ENCODE measurements at places on chromosomes 7 and 10.

DNA sequence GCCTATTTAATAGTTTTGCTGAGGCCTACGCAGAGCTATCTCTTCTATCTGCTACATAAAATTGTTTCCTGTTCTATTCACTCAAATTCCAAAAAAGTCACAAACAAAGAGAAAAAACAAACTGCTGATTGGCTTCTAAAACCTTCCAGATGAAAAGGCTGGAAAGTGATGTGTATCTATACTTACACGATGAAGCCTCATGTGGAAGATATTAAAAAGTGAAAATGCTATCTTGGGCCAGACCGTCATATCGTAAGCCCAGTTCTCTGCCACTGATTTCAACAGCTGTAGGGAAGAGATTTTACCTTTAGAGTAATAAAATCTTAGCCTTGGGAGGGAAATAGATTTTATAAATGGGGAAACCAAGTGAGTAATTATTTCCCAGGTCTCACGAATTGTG, 394.8 kb downstream of the KIF20B start:
- no peak for DNase-seq

DNA sequence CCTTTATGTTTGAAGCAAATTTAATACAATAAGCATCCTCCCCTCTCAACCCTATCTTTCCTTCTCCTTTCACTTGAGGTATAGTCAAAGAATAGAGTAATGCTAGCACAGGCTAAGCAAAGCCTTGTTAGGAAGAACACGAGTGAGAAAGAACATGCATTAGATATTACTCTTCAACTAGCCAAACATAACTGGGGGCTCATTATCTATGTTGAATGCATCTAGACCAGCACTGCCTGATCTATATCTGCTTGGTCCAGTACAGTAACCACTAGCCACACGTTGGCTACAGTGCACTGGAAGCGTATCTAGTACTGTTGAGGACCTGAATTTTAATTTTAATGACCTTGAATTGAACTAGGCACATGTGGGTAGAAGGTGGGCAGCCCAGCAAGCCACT, 21.0 kb downstream of the SFMBT2 start:
- DNase-seq = no peak

DNA sequence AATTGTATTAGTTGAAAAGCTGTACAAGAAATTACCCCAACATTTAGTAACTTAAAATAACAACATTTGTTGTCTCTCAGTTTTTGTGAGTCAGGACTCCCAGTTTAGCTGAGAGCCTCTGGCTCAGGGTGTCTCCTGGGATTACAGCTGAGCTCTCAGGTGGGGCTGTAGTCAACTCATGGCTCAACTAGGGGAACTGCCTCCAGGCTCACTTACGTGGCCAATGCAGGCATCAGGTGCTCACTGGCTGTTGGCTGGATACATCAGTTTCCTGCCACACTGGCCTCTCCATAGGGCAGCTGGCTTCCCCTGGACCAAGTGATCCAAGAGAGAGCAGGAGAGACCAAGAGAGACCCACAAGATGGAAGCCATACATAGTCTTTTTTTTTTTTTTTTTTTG, 17.5 kb downstream of the CCNY start:
- DNase-seq = no peak

DNA sequence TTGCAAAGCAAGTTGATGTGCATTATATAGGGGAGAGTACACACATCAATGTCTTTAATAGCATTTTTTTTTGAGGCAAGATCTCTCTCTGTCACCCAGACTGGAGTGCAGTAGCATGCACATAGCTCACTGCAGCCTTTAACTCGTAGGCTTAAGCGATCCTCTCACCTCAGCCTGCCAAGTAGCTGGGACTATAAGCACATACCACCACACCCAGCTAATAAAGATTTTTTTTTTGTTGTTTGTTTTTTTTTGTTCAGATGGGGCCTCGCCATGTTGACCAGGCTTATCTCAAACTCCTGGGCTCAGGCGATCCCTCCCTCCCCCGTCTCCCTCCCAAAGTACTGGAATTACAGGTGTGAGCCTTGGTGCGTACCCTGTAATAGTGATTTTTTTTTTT, 1.5 kb downstream of the UMAD1 start:
- no peak for DNase-seq

DNA sequence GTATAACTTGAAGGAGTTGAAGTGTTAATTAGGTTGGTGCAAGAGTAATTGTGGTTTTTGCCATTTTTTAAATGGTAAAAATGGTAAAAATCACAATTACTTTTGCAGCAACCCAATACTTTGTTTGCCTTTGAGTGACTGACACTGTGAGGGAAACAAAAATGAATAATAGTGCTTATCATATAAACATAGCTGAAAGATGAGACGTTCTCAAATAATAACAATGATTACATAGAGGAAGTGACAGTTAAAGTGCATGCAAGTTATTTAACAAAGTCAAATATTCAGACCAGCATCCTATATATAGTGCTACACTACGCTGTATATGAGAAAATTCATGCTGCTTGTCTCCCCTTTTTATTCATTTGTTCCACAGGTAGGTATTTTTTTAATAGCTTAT, 4.7 kb upstream of the HBP1 start:
- DNase-seq = no peak
